ENCODE measurements at places on chromosomes 3 and 15.
A peak's percentile ranks its signal among the peaks of the same experiment; 100 is the strongest.

- no peak for DNase-seq
These were observed 582.2 kb downstream of the FOXP1 start for GRCh38 chr3:71001303-71001830.

DNA sequence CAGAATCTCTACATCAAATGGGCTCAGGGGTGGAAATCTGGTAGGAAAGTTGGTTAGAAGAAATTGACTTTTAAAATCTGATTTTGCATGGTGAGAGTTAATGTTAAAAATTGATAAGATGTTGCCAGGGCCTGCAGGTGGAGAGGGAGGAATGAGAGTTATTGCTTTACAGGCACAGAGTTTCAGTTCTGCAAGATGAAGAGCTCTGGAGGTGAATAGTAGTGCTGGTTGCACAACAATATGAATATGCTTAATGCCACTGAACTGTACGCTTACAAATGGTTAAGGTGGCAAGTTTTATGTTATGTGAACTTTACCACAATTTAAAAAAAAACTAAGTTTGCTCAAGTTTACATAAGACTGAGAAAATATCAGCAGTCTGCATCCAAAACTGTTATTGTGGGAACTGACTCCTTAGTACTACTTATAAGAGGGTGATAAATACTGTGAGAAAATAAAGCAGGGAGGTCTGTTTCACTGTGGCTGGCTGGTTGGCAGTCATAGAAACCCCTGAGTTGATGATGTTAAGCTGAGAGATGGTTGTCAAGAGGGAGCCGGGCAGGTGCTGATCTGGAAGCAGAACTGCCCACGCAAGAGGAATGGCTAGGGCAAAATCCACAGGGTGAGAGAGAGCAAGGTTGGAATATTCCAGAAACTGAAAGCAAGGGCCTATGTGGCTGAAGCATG, 144.9 kb downstream of the EDEM1 start:
- no peak for DNase-seq

- DNase-seq, result no peak
These were observed 10.0 kb downstream of the UBAP1L start for GRCh38 chr15:65105038-65105437.

DNA sequence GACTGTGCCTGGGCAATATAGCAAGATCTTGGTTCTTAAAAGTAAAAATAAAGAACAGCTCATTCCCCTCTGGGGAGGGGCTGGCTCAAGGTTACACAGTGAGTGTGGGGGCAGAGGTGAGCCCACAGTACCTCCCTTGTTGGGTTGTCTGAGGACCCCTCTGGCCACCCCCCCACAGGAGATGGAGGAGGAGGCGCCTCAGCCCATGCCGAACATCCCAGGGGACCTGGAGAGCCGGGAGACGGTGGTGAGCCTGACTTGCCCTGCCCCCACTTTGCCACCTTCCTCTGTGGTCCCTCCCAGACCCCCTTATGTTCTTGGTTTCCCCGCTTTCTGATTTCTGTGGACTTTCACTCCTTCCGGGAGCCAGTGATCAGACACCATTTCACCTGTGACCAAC, 28.7 kb downstream of the NGRN start:
- no peak for DNase-seq

- DNase-seq, result no peak
These were observed 106.2 kb downstream of the IQSEC1 start for GRCh38 chr3:12966847-12967605.

- DNase-seq, result no peak
These were observed 109.8 kb upstream of the C3orf80 start for GRCh38 chr3:160115387-160115786.

GRCh38 chr3:110383356-110383755, 688.3 kb upstream of the NECTIN3 start:
- no peak for DNase-seq

- DNase-seq, result peak; percentile 73
These were observed at the start of gene CLEC3B for GRCh38 chr3:45026038-45026437. Gene CLEC3B, plus strand, starts transcription at chr3:45026303. Its CDS starts 60 bp downstream, at chr3:45026363.

- no peak for DNase-seq
These were observed 156.4 kb upstream of the RASGRP1 start for GRCh38 chr15:38720893-38721567.

DNA sequence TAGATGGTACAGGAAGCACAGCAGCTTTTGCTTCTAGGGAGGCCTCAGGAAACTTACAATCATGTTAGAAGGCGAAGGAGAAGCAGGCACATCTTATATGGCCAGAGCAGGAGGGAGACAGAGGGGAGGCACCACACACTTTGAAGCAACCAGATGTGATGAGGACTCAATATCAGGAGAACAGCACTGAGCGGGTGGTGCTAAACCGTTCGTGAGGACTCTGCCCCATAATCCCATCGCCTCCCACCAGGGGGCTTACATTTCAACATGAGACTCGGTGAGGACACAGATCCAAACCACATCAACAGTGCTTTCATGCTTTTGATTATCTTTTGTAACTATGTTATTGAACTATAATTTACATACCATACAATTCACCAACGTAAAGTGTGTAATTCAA, 7.6 kb upstream of the TMEM44 start:
- no peak for DNase-seq

DNA sequence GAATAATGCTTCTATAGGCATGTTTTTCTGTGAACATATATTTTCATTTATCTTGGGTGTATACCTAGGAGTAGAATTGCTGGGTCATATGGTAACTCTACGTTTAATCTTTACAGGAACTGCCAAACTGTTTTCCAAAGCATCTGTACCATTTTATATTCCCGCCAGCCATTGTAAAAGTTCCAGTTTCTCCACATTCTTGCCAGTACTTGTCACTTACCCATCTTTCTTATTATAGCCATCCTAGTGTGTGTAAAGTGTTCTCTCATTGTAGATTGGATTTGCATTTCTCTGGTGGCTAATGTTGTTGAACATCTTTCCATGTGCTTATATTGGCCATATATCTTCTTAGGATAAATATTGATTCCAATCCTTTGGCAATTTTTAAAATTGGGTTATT, 31.2 kb upstream of the CFAP20DC start:
- DNase-seq, result no peak

DNA sequence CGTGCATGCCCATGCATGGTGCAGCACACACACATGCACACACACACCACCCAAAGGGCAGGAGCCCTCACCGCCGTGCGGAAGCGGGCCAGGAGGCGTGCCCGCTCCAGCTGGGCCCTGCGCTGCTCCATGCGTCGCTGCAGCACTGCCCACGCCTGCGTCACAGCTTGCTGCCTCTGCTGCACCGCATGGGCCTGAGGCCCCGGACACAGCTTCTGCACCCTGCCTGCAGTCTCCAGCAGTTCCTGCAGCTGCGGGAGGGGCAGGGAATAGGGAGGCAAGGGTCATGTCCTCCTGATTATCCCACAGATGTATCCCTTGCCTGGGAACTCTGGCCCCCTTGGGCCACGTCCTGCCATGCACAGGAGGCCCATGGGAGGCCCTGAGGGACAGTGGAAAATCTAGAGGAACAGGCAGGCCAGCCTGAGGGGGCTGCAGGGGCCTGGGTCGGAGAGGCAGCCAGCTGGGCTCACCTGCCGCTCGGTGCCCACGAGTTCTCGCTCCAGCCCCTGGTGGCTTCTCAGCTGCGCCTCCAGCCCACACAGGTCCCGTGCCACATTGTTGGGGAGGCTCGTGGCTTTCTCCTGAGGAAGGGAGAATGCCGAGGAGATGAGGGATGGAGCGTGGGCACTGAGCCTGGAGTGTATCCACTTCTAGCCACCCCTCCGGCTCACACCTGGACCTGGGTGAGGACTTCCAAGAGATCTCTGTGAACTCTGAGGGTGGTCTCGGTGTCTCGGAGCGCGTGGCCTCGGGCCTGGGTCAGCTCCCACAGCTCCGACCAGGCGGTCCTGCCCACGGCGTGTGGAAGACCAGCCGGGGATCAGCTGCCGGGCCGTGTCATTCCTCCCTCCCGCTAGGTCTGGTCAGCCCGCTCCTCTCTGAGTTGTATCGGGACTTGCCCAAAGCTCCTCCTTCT, 23.8 kb downstream of the SPTBN5 start:
- DNase-seq, result no peak

DNA sequence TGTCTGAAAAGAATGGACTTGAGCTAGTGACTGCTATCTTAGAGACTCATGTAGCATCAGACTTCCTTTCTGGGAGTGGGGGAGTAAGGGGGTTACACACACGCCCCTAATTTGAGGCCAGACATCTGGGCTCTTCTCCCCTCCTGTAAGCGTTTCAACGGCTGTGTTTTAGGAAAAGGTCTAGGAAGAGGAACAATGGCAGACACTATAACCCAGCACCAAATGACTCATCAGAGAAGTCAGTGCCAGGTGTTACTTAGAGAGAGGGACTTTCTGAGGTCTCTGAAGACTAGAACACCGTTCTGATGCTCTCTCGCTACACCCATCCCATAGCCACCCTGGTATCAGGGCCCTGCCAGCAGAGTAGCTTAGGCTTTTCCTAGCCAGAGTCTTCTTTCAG, 65.5 kb downstream of the SSUH2 start:
- no peak for DNase-seq

- DNase-seq, result no peak
These were observed 37.2 kb downstream of the ANKDD1A start for GRCh38 chr15:64948916-64949315.

GRCh38 chr15:46918462-46919140, 798.7 kb upstream of the SEMA6D start:
- no peak for DNase-seq

DNA sequence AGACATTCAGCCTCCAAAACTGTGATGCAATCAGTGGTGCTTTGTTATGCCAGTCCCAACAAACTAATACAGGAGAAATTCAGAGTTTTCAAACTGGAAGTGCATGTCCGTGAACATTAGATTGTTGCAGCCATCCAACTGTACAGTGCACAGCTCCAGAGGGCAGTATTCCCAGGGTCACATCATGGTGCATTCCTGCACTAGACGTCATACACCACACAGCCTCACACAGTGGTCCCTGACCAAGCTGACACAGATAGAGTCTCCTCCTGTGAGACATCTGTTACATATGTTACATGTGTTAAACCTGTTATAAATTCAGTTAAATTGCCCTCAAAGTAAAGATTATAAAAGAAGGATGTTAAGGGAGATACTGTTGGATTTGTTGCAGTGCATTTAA, 209.0 kb downstream of the LRRN1 start:
- DNase-seq, result no peak

- no peak for DNase-seq
These were observed 211.4 kb downstream of the RPLP1 start for GRCh38 chr15:69663982-69664381.

- no peak for DNase-seq
These were observed 36.1 kb downstream of the ST6GAL1 start for GRCh38 chr3:186966406-186966805.

DNA sequence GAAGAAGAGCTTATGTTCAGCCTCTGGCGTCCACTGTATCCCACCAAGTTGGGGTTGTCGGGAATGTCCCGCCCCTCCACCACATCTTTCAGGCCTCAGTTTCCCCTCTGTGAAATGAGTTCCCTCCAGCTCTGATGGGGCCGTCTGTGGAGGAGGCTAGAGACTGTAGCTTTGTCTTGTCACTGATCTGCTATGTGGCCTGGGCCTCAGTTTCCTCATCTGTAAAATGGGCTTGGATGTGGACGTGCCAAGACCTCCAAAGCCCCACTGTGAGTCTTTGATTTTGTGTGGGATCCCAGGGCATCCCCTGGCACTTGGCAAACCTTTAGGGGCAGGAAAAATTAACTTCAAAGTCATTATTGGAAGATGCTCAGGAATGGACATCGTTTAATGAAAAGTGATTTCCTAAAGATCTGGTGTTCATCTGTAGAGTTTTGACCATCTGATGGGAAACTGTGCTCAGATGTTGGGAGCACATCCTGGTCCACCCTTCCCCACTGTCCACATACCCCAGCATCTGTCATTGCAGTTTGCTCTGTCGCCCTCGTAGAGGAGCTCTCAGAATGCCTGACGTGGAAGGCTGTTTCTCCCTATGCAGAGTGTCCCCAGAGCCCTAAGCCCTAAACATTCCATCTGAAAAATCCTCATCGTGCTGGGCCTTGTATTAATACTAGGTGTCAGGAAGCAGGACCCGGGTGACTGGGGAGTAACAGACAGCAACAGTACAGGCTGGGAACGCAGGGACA, 28.5 kb downstream of the SLC6A6 start:
- no peak for DNase-seq

DNA sequence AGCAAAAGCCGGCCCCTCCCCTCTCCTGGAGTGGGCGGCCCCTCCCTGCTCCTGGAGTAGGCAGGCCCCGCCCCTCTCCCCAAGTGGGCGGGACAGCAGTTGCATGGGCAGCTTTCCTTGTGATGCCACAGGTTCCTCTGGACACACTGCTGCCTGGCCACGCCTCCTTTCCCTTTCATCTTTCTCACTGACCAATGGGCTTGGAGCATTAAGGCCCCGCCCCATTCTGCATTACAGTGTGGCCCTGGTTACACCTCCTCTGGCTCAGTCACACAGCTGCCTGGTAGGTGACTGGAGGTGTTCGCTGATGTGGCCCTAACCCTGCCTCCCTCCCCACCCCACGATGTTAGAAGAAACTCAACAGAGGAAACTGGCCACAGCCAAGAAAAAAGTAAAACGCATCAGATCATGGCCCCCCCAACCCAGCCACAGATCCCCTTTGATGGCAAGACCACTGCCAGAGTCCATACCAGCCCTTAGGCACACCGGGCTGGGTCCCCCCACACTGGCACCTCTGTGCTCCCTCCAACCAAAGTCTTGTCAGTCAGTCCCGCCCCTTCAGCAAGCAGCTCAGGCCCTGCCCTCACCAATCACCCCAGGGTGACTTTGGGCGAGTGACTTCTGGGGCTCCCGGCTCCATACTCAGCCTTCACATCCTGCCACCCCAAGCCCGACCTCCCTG, 84.3 kb downstream of the ADAMTS7 start:
- DNase-seq, result no peak
